ENCODE measurements at places on chromosomes 4 and X.

GRCh38 chrX:154733066-154733425, 17.8 kb downstream of the GAB3 start:
- DNase-seq = no peak

- no peak for DNase-seq
These were observed 7.0 kb downstream of the PKD2 start for GRCh38 chr4:88014386-88014905.

DNA sequence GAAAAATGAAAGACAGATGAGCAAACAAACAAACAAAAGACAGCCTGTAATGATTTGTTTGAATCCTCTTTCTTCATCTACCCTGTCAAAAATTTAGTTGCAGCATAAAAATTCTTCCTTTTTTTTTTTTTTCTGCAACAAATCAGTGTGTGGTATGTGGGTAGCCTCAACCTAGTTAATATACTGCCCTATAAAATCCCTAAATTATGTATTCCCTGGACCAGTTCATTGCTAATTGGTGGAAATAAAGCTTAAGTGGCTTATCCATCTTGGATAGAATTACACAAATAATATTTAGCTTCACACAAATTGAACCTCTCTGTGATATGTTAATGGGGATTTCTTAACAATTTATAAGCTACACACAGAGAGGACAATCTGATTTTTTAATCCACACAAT, 208.4 kb downstream of the NDST4 start:
- DNase-seq = no peak

GRCh38 chr4:107862658-107863057, 37.9 kb downstream of the SGMS2 start:
- peak; percentile 94 for DNase-seq

DNA sequence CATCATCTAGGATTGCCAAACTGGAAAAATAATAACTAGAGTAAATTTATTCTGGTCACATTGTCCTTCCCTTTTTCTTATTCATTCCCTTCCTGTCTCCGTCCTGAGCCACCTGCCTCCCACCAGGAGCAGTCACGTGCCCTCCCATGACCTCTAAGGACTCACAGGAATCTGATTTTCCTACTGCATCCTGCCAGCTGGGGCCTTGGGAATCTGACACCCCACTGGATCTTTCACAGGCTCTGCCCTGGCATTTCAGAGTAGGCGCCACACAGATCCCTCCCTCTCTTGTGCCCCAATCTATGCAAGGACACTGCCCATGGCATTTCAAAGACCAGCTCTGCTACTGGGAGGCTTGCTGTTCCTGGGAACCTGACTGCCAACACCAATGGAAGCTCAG, 520.5 kb downstream of the PPARGC1A start:
- DNase-seq = no peak

DNA sequence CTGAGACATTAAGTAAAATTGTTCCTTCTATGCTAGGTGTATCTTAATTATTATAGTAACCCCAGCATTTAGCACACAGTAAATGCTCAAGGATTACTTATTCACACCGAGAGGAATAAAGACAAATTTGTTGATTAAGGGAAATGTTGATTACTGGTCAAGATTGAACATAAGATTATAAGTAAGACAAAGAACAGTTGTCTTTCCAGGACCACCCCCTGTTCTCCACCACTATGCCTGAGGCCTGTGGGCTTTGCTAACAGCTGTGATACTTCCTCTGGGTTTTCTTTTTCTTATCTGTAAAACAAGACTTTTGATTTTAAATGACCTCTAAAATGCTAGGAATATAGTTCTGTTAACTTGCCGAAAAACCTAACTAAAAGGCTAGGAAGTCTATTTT, 128.0 kb downstream of the DCLK2 start:
- no peak for DNase-seq

GRCh38 chrX:153063315-153063714, 7.0 kb downstream of the PNMA3 start:
- DNase-seq = peak; percentile 53

DNA sequence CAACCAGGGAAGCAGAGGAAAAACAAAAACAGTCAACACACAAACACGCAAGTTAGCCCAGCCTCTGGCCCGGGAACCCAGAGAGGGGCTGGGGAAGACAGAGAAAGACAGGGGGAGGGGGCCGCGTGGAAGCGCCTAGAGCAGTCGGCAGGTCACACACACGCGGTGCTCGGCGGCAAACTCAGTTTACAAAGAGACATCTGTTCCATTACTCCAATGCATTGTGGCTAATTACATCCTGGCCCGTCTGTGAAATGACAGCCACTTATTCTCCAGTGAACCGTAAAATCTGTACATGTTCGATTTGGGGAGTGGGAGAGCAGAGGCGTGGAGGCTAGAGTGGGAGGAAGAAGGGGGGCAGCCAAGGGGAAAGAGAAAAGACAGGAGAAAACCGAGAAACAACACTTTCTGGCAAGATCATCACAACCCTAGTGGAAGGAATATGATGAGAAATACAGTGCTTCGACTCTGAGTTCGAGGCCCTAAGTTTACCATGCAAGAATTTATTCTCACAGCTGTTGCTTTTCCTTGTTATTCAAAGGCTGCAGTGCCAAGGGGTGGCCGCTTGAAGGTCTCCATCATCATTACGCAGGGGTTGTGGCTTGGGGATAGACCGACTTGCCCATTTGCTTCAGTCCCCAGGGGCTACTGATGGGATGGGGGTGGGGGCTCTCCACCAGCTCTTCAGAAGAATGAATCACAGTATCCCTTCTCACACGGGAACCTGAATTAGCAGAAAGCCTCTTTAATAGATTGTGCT, 167.7 kb downstream of the MGST2 start:
- no peak for DNase-seq

DNA sequence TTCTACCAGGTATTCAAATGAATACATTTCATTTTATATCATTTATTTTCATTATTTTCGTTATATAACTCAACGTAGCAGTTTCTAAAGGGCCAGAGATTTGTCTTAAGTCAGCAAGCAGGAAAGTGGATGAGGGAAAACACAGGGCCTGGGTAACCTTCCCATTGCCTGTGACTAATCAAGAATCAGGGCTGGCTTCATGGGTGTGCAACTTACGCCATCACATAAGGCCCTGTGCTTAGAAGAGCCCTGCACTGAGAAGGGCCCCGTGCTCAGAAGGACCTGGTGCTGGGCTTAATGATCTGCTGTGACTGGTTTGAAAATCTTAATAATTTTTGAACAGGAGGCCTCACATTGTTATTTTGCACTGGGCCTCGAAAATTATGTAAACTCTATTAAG, 65.4 kb upstream of the FAM9C start:
- peak; percentile 94 for DNase-seq

GRCh38 chr4:37873386-37873785, 17.5 kb upstream of the TBC1D1 start:
- peak; percentile 93 for DNase-seq

GRCh38 chr4:98275145-98275544, 14.0 kb downstream of the RAP1GDS1 start:
- DNase-seq = no peak

DNA sequence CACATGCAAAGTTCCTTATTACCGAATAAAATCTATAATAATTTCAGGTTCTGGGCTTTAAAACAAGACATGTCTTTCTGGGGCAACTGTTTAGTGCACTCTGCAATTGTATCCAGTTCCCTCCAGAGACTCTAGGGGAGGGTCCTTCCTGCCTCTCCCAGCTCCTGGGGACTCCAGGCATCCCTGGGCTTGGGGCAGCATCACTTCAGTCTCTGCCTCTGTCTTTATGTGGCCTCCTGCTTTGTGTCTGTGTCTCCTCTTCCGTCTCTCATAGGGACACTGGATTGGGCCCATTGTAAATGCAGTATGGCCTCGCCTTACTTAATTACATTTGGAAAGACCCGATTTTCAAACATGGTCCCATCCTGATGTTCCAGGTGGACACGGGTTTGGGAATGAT, 10.9 kb upstream of the ASMTL start:
- no peak for DNase-seq

- no peak for DNase-seq
These were observed 89.2 kb downstream of the PJA1 start for GRCh38 chrX:69076088-69076487.

DNA sequence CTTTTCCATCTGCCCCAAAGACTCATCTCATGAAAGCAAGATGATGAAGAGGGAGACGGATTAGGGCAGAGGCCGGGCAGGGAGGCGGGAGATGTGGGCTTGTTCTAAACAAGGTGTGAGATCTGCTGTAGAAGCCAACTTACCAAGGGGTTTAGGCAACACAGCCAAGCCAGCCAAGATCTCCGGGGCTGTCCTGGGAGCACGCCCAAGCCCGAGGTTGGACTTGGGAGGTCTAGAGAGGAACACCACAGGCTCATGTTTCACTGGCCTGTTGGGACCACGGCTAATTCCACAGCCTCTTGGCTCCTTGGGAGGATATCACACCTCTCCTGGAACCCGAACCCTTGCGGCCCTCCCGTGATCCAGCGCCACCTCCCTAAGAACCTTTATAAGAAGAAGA, 171.4 kb downstream of the CRLF2 start:
- no peak for DNase-seq

GRCh38 chr4:26050212-26050643, 136.2 kb downstream of the SMIM20 start:
- DNase-seq = no peak

All from amniotic epithelial cell (primary cell).